ENCODE measurements at places on chromosomes 2 and 18.

- DNase-seq, result no peak
These were observed 89.2 kb upstream of the SPATS2L start for GRCh38 chr2:200217320-200217719.

GRCh38 chr18:48674758-48675351 is 136.0 kb downstream of the CTIF start:
- DNase-seq, result no peak

GRCh38 chr2:24147364-24147763 is 24.1 kb downstream of the FAM228B start:
- DNase-seq, result no peak

- no peak for DNase-seq
These were observed 6.3 kb downstream of the MEX3C start for GRCh38 chr18:51191128-51191717.

- no peak for DNase-seq
These were observed 347.5 kb downstream of the METTL4 start for GRCh38 chr18:2223849-2224248.

GRCh38 chr2:172558372-172558771 is 2.5 kb downstream of the PDK1 start:
- no peak for DNase-seq

DNA sequence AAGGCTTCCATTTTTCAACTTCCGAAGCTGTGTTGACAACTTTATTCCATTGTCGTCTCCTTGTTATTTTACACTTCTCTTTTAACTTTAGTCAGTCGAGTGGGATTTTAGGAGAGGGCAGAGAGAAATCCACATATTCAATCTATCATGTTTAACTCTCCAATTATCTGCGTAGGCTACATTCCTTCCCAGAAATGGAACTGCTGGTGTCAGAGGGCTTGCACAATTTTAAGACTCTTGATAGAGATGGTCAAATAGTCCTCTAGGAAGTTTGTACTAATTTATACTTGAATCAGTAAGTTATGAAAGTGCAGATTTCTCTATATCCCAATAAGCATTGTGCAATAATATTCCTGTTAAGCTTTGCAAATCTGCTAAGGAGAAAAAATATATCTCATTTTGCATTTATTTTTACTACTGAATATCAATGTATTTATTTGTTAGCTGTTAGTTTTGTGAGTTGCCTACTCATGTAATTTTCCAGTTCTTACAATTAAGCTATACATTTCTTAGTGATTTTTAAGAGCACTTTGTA is 95.6 kb downstream of the CYP26B1 start:
- no peak for DNase-seq

DNA sequence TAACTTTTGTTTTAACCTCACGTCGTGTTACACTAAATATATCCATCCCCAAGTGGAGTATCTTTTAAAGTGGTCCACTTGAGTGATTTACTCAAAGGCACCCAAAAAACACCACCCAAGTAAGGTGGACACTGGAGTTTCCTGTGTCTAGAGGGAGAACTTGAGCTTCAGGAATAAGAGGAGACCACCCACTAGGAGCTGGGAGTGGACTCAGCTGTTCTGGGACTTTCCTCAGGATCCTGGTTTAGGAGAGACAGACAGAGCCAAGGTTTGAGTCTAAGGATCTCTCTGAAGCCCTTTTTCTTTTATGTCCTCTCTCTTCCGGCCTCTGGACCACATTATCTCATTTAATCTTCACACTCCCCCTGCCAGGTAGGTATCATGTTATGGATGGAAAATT is 150.7 kb downstream of the GBX2 start:
- no peak for DNase-seq

GRCh38 chr2:19474128-19474527 is 115.7 kb upstream of the OSR1 start:
- no peak for DNase-seq

- peak; percentile 40 for DNase-seq
These were observed 285.1 kb downstream of the SLC4A3 start for GRCh38 chr2:219912491-219912921.
